KBM-7 (cell line): ENCODE measurements at places on chromosomes 2 and 18.

- DNase-seq: peak; percentile 56
Measured at GRCh38 chr2:224369028-224369632, 32.8 kb downstream of the FAM124B start.

DNA sequence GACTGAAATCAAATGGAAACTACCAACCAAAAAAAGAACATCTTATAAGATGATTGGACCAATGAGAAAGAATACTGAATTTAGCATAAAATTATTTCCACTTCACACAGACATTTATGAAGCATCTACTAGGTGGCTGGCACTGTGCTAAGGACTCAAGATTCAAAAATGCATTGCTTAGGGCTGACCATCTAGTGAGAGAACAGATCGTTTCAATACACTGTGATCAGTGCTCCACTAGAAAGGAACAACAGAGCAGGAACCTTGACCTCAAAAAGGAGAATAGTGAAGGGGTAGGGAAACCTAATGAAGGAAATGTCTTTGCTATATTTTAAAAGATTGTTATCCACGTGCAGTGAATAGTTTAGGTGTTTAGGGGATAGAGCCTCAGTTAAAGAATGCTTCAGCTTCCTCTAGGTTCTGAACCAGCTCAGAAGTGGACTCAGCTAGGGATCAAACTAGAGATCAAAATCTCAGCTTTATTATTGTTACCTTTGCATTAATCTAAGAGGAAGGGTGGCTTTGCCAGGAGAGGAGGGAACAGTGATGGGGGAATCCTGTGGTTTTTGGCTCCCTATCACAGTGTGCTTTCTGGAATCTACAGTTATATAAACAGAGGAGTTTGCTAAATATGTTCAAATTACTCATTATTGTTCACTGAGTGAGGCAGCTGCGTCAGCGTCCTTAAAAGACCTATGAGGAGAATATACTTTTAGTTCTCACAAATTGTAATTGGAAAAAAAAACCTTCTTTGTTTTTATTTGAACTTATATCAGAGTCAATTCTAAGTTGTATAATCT is 16.2 kb upstream of the BBS5 start:
- no peak for DNase-seq

GRCh38 chr2:226423498-226423960 is 376.1 kb downstream of the IRS1 start:
- DNase-seq: peak; percentile 86

GRCh38 chr2:84704505-84705244 is 176.2 kb downstream of the TRABD2A start:
- DNase-seq: no peak

DNA sequence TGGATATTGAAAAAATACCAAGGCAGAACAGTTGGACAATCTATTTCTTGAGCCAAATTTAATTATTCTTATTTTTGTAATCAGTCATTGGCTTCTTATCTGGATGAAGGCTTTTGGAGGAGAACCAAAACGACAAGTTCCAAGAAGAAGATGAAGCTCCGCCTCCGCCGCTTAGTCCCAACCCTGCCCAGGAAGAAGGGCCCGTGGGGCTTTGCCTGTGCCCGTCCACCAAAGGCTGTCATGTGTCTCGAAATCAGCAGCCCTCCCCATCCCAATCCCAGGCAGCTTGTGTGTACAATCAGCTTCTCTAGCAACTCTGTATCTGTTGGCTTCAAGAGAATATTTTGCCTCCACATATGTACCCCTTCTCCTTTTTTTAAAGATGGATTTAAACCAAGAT is 24.6 kb downstream of the PTRHD1 start:
- DNase-seq: no peak

GRCh38 chr18:23135550-23136325 is 453 bp downstream of the CABLES1 start:
- DNase-seq: no peak

GRCh38 chr2:54726940-54727339 is 3.5 kb downstream of the EML6 start:
- no peak for DNase-seq

- DNase-seq: no peak
Measured at GRCh38 chr2:193315428-193316091, 1120.8 kb upstream of the TMEFF2 start.

DNA sequence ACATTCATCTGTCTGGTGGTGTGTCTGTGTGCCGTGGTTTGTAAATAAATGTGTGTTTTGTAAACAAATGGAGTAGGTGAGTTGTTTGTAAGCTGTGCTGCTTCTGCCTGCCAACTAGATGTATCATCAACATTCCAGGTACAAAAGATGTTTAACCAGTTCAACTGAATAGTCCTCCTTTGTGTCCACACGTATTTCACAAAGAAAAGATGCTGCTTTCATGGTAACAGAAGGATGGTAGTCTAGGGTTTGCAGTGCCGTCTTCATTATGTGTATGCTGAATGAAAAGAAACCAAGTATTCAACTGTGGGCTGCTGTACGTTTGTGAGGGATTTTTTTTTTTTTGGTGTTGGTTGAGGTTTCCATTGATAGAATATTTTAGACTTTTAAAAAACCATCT is 72.1 kb downstream of the CAMKMT start:
- no peak for DNase-seq

GRCh38 chr2:149679286-149679685 is 91.7 kb upstream of the MMADHC start:
- DNase-seq: no peak

- DNase-seq: no peak
Measured at GRCh38 chr2:220452561-220452960, 825.1 kb downstream of the SLC4A3 start.

- DNase-seq: no peak
Measured at GRCh38 chr18:3914109-3914508, 464.1 kb downstream of the TGIF1 start.

DNA sequence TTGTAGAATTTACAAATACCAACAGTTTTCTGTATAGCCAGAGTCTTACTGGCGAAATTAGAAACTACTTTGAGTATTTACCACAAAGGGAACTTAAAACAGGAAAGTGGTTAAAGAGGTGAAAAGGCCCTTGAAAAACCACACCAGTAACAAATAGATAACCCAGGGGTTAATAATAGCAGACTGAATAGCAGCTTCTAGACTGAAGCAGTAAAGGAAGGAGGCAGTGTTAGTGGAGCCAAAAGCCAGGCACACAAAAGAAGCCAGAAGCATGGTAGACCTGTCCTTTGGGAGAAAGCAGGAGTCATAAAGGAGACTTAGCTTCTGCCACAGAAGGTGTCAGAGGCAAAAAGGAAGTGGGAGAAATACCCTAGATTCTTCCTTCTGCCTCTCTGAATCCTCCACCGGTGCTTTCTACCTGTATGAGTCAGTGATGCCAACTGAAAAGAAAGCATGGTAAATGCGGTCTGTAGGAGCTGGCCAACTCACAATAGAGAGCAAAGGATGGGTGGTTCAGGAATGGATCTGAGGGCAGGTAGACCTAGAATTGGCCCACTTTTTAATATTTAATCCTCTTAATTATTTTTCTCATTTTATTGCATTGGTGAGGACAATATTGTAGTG is 97.3 kb downstream of the ARL6IP6 start:
- no peak for DNase-seq

DNA sequence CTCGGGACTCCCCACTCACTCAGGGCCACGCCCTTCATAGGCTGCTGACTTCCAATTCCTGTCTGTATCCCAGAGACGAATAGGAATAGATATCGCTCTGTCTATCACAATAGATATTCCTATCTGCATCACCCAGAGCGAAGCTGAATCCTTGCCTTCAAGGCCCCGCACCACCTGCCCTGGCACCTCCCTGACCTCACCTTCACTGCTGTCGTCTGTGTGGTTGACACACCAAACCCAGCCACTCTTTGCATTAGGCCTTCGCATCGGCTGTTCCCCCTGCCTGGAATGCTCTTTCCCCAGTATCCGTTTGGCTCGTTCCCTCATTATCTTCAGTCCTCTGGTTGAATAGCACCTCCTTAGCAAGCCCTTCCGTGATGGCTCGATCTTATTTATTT is 43.5 kb downstream of the ATOH8 start:
- no peak for DNase-seq
